ENCODE measurements at places on chromosomes 16 and 17.
A peak's percentile ranks its signal among the peaks of the same experiment; 100 is the strongest.

DNA sequence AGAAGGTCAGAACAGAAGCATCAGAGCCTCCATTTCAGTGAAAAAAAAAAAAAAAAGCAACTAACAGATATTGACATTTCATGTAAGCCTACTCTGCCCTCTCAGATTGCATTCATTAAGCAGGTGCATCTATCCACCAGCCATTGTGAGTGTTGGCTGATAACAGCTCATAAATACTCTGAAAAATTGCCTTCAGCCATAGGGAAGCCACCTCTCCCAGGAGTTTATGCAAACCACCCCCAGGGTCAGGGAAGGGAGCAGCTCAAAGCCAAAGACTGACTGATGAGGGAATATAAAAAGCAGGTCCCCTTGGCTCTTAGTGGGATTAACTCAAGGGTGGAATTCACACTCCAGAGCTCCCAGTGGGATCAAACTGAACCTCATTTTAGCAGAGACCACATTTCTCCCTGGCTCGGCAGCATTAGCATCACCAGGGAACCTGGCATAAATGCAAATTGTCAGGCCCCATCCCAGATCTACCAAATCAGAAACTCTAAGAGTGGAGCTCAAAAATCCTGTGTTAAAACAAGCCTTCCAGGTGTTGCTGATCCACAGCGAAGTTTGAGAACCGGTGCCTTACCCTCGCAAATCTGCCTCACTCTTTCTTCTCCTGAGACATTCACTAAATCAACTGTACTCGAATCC is 14.2 kb downstream of the APOH start:
- no peak for DNase-seq

- DNase-seq, result peak; percentile 35
Measured at GRCh38 chr17:412211-413015, 59.8 kb upstream of the RPH3AL start.

GRCh38 chr16:11356573-11357331 is 11.5 kb downstream of the RMI2 start:
- DNase-seq, result no peak

- DNase-seq, result no peak
Measured at GRCh38 chr17:57266902-57267311, 10.6 kb downstream of the MSI2 start.

DNA sequence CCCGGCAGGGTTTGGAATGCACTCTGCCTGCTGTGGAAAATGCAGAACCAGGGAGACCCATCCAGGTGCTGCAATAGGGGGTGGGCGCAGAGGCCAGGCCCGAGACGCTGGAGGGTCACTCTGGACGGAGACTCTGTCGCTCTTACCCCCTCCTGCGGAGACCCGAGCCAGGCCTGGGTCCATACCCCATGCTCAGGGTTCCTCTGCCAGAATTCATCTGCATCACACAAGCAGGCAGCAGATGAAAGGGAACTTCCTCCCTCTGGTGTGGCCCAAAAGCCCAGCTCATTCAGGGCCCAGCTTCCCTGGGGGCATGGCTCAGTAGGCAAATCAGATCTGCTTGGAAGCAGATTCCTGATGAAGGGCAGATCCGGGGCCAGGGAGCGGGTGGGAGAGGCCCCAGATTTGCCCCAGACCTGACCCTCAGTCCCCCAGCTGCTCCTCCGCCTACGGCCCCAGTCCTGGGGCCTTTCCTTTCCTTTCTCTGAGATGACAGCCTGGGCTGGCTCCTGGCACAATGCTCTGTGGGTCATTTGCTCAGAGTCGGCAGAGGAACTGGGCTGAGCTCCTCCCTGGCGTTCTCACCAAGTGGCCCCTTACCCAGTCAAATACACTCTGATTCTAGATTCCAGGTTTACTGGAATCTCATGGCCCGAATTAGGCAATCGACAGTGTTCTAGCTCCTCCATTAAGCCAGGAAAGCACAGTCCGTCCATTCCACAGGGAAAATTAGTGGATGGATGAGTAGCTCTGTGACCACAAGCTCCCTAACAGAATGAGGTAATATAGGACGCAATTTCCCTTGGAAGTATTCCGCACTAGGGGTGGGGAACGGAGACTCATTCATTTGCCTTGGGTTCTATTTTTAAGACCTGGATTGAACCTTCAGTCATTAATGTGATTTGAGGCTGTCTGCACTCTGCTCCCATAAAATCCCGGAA is 19.1 kb upstream of the RASD1 start:
- no peak for DNase-seq

DNA sequence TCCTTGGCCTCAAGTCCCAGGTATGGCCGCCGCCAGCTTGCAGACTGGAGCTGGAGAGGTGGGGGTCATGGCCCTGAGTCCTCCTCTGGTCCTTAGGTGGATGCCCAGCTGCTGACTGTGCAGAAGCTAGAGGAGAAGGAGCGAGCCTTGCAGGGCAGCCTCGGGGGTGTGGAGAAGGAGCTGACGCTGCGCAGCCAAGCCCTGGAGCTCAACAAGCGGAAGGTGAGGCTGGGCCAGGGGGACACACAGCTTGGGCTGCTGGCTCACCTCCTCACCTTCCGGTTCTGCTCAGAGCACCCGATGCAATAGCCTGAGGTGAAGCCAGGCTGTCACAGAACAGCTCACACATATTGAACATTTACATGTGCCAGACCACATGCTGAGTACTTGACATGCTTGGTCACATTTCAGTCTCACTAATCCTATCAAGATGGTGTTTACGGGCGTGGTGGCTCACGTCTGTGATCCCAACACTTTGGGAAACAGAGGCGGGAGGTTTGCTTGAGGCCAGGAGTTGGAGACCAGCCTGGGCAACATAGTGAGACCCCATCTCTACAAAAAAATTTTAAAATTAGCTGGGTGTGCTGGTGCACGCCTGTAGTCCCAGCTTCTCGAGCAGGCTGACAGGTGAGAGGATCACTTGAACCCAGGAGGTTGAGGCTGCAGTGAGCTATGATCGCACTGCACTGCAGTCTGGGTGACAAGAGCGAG is 7.4 kb downstream of the RNF40 start:
- DNase-seq, result no peak

GRCh38 chr16:7343243-7343642 is 10.6 kb downstream of the RBFOX1 start:
- no peak for DNase-seq
